ENCODE measurements at places on chromosomes 1 and 21.

GRCh38 chr1:157131281-157131680 lies 6.9 kb downstream of the ETV3 start:
- no peak for DNase-seq

- no peak for DNase-seq
These were observed 768.9 kb upstream of the ADGRL4 start for GRCh38 chr1:79775402-79775801.

GRCh38 chr1:29876902-29877301 lies 640.6 kb downstream of the PTPRU start:
- DNase-seq = peak; percentile 33

DNA sequence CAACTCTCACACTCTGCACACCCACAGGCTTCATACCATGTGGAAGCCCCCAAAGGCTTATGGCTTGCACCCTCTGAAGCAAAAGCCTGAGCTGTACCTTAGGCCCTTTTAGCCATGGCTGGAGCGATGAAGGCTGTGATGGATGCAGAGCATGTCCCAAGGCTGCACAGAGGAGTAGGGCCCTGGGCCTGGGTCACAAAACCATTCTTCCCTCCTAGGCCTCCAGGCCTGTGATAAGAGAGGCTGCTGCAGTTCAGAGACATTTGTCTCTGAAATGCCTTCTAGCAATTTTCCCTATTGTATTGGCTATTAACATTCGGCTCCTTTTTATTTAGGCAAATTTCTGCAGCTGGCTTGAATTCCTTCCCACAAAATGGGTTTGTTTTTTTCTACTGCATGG lies 1707.7 kb downstream of the MRPL39 start:
- no peak for DNase-seq

GRCh38 chr21:32455548-32455947 lies 43.0 kb downstream of the EVA1C start:
- no peak for DNase-seq

DNA sequence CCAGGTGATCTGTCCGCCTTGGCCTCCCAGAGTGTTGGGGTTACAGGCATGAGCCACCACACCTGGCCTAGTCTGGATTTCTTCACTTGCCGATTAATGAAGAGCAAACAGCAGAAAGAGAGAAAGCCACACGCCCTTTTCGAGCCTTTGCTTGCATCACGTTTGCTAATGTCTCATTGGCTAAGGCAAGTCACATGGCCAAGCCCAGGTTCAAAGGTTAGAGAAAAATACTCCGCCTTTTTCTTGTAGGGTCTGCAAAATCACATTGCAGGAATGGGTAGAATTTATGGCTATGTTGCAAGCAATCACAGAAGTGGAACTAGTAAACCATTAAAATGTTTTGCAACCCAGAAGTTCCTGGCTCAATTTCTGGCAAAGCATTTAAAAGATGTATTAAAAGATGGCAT lies 26.8 kb upstream of the BACH1 start:
- DNase-seq = no peak

GRCh38 chr1:24351247-24351646 lies 32.1 kb downstream of the GRHL3 start:
- no peak for DNase-seq

DNA sequence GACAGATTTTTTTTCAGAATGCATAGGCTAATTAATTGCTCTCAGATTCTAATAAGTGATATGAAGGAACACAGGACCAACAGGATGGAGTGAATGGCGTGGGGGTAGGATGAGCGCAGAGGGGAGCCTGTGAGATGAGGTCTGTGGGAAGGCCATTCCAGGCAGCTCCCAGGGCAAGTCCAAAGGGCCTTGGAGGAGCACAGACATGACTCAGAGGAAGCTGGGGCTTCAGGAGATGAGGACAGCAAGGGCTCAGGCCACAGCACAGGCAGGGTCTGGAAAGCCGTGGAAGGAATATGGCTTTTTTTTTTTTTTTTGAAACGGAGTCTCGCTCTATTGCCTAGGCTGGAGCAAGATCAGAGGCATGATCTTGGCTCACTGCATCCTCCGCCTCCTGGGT lies 35.1 kb downstream of the FMN2 start:
- DNase-seq = no peak

DNA sequence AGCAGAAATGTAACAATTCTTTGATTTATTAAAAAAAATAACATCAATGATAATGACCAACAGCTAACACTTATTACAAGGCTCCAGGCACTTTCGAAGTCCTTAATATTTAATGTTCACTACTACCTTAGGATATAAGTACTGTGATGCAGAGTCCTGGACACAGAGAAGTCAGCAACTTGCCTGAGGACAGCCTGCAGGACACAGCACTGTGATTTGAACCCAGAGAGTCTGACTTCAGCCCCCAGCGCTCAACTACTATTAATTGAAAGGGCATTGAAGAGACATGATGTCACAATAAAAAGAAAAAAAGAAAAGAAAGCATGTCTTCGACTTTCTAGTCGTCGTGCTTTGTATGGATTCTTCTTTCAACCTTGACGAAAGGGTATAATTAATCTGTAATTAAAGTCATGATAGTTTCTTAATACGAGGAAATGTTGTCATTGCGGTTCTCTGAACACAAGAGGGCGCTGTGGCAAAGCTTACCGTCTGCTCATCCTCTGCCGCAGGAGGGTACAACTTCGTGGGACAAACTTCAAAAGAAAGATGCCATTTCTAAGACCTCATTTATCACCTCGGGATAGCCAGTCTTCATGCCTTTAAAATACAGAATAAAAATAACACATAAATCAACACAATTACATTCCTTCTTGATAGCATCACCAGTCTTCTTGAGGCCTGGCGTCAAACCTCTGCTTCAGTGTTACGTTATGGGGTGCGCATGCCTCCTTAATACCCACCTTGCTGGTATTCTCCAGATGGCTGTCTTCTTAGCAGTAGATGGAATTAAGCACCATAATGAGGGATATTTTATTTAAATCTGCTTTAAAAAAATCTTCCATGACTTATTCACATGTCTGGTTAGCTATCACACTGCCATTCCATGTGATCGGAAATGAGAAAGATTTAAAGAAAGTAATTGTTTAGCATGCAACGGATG lies 240.1 kb downstream of the DISC1 start:
- DNase-seq = peak; percentile 46

GRCh38 chr1:48469616-48470480 lies 2.2 kb downstream of the SPATA6 start:
- no peak for DNase-seq

DNA sequence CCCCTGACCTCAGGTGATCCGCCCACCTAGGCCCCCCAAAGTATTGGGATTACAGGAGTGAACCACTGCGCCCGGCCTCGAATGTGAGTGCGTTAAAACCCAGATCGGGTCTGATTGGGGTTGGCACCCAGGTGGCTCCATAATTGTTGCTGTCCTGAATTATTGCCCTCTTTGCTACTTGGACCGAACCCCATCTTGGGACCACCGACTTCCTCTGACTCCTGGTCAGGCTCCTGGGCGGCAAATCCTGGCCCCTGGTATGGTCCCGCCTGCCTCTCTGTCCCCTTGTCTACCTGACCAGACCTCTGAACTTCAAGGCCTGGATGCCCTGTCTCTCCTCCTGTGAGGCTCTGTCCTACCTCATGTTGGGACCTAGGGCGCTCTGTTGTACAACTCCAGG lies 32.8 kb downstream of the L1TD1 start:
- DNase-seq = no peak

GRCh38 chr1:29633771-29634170 lies 397.4 kb downstream of the PTPRU start:
- DNase-seq = peak; percentile 15

DNA sequence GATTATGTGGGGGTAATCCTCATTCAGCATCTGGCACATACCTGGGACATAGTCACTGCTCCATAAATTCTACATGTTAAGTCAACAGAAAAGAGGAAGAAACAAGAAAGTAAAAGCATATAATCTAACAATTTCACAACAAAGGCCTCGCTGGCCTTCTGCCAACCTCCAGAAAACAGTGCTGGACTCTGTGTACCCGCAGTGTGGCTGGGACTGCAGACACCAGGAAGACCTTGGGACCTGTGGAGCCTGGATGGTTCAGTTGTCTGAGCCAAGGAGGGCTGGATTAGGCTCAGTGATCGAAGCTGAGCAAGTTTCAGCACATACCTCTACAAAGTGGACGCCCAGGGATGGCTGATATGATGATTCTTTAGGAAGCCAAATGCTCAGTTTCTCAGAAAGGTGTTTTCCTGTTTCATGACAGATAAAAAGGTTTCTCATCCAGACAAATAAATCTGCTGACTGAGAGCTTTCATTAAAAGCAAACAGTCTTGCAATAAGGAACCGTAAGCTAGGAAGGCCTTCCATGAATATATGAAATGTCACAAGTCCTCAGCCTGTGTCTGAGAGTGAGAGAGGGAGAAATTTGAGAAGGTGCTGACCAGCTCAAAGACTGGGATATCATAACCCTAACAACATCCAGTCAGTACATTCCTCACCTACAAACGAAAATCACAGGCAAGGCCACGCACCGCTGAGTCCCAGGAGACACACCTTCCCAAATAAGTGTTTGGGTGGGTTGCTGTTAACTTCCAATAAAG lies 48.4 kb downstream of the CAPZB start:
- no peak for DNase-seq

GRCh38 chr1:221087919-221088318 lies 208.7 kb downstream of the HLX start:
- DNase-seq = no peak

DNA sequence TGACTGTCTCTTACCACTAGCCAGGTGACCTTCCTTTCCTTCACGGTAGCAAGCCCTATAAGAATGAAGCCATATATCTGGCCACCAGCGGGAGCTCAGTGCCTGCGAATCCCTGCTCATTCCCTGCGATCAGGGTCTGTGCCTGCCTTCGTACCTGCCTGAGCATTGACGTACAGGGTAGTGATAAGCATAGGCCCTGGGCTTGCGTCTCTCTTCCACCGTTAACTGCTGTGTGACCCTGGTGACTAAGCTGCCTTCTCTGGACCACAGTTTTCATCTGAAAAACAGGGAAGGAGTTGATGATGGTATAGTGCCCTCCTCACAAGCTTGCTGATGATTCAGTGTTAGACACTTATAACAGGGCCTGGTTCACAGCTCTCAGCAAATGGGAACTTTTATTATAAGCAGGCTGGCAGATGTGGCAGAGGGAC lies 4.1 kb downstream of the ZC3H12A start:
- DNase-seq = no peak

- DNase-seq = no peak
These were observed 107.7 kb upstream of the VANGL1 start for GRCh38 chr1:115534106-115534505.

DNA sequence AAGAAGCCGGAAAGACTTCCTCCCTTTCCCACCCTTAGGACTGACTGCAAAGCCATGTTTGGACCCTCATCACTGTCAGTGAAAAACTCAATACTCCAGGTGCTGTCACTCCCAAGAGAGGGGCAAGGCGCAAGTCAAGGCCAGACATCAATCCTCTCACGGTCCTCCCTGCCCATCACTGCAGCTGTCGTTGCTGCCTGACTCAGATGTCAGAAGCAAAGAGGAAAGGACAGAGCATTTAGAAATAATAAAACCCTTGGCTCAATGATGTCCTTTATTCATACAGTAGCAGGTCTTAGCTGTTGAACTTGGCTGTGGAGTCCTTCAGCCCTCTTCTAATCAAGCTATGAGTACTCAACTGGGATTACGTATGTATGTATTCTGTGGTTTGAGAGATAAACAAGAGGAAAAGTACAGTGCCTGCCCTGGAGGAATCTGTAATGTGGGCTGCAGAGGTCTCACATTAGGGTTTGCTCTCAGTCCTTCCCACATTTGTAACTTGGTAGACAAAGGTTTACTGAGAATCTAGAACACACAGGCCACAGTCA lies 13.5 kb downstream of the SUSD4 start:
- no peak for DNase-seq

- no peak for DNase-seq
These were observed 282.5 kb downstream of the VAV3 start for GRCh38 chr1:107682467-107682866.

DNA sequence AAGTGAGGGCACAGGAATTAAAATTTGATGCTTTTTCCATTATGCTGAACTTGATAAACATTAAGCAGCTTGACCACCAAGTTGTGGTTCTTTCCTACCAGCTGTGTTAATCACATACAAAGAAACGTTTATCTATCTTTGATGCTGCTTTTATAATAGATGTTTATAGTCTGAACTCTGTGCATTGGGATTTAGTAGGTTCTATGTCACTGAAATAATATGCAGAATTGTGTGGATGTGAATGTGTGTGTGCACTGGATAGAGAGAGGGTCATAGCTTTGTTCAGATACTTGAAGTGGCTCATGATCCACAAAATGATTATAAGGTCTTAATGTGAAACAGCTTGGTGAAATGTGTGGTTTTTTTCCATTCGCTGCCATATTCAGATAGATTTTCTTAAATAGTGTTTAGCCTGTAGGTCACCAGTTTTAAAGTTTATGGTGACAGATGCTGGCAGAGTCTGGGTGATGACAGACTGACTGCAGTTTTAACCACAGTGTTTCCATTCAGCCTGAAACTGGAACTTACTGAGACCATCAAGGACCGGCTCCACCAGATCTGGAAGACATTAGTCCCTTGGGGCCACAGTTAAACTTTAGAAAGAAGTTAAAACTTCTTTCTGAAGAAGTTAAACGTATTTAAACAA lies 10.2 kb downstream of the DDI2 start:
- no peak for DNase-seq

- DNase-seq = no peak
These were observed 343.4 kb downstream of the PLPP3 start for GRCh38 chr1:56235909-56236510.

DNA sequence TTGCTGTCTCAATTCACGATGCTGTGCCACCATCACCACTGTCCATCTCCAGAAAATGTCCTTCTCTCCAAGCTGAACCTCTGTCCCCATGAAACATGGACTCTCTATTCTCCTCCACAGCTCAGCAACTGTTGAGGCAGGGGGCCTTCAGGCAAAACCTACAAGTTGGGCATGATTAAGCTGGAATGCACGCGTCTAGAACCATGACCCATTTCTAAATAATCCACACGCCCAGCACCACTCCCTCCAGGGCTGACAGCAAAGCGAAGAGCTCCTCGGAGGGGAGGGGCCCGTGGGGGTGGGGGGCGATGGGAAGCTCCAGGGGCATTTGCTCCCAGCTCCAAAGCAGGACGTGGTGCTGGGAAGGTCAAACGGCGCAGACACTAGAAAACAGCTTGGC lies 3.3 kb upstream of the HES5 start:
- DNase-seq = no peak

GRCh38 chr1:209547626-209548025 lies 35.9 kb upstream of the CAMK1G start:
- no peak for DNase-seq

DNA sequence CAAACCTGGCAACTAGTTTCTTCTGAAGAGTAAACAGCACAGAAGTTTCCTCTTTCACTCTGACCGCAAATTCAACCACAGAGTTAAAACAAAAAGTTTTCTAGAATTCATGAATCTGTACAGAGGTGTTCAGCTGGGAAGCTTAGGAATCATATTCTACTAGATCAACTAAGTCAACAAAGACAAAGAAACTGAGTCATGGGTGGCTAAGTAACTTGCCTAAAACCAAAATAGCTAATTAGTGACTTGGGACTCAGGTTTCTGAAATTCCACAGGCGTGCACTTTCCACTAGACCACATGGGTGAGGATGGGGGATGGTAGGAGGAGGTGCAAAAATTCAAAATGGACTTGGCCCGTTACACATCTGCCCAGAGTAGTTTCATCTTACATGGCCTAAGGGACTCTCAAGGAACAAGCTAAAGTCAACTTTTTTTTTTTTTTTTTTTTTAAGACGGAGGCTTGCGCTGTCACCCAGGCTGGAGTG lies 25.8 kb downstream of the PTPN14 start:
- no peak for DNase-seq

- DNase-seq = no peak
These were observed 1.3 kb upstream of the MTARC2 start for GRCh38 chr1:220746851-220747250.
